ENCODE measurements at places on chromosomes 7 and 10. TPM values are rescaled to one million over a fixed set of nuclear protein-coding genes. Genes with fewer than 3 reads are reported as not detected.
A peak's percentile ranks its signal among the peaks of the same experiment; 100 is the strongest.

DNA sequence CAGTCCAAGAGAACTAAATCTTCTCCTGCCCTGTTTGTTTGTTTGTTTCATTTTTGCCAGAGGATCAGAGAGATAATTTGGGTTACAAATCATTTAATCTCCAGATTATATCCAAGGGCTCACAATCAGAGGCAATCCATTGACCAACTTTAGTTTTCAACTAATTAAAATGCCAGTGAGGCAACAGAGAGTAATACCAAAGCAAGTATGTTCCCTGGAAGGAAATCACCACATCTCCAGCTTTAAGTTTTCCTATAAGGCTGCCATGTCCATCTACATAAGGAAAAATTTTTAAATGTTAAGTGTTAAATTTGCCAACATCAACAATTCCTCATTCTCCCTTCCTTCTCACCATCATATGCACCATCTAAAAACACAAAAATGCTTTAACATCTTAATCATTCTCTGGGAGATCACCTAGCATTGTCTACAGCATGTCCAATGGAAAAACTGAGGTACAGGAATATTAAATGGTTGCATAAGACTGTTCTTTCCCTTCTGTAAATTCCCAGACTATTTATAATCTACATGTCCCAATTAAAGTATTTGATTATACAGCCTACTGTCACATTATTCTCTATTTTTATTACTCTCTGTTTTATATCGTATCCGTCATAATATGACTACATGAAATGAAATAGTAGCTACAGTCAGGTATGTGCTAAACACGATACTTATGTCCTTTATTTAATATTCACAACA is 14.1 kb downstream of the USP54 start:
- peak; percentile 21 for DNase-seq

DNA sequence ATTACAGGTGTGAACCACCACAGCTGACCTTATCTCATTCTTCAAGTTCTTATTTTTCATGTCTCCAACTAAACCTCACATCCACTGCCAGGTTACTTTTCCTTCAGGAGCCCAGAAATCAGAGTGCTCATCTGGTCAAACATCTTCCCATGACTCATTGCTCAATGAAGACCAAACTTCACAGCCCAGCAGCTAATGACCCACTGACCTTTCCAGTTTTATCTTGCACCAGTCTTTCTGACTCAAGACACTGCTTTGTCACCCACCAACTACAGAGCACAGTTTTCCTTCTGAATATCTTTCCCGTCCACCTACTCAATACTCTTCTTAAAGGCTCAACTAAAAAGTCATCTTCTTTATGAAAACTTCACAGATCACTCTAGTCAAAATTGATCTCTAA is 245.1 kb downstream of the CHCHD3 start:
- DNase-seq, result peak; percentile 56

DNA sequence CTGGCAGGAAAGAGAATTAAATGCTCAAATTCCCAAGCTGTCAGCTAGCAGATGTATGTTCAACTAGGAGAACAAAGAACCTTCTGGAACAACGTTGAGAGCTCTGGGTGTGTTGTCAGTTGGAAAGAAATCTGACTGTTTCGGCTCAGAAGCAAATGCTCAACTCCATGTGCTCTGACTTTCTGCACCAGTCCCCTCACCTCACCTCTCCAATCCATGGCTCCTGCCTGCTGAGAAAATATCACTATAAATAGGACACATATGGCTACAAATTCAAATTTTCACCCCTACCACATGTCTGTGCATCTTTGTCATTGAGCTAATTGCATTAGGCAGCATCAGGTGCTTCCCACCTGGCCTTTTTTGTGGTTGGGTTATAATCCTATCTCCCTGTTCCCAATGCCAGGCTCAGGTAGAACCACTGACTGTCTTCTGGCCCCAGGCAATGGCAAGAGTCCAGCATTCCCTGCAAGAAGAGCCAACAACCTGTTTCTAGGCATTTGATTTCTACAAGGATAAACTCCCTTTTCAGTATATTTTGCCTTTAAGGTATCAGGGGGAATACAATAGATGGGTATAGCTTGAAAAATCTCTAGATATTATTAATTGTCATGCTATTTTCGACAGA is 142.6 kb upstream of the LSM8 start:
- no peak for DNase-seq

GRCh38 chr7:880450-880849 is 4.1 kb downstream of the GET4 start:
- no peak for DNase-seq

GRCh38 chr7:85021101-85021704 is 165.7 kb downstream of the SEMA3D start:
- no peak for DNase-seq

- DNase-seq, result no peak
Measured at GRCh38 chr10:122112021-122112616, 123.2 kb downstream of the TACC2 start.

Gene GPRIN2
- 2.2 TPM for total RNA-seq

Gene PITX3
- 1.7 TPM for total RNA-seq

Gene OR2A42
- not detected for total RNA-seq

Gene CLDN4
- 13.7 TPM for total RNA-seq
